Stimulated activated memory B cell treated with anti-CD40 and anti-IgM and Interleukin-4, amounts not matched to agents 10 μg/mL and 1 μg/mL and 100 μg/mL, for 72 hours (primary cell): ENCODE measurements at places on chromosomes 3 and 15.

- no peak for ATAC-seq
Observed at GRCh38 chr3:162491952-162492351, 995.3 kb downstream of the OTOL1 start.

DNA sequence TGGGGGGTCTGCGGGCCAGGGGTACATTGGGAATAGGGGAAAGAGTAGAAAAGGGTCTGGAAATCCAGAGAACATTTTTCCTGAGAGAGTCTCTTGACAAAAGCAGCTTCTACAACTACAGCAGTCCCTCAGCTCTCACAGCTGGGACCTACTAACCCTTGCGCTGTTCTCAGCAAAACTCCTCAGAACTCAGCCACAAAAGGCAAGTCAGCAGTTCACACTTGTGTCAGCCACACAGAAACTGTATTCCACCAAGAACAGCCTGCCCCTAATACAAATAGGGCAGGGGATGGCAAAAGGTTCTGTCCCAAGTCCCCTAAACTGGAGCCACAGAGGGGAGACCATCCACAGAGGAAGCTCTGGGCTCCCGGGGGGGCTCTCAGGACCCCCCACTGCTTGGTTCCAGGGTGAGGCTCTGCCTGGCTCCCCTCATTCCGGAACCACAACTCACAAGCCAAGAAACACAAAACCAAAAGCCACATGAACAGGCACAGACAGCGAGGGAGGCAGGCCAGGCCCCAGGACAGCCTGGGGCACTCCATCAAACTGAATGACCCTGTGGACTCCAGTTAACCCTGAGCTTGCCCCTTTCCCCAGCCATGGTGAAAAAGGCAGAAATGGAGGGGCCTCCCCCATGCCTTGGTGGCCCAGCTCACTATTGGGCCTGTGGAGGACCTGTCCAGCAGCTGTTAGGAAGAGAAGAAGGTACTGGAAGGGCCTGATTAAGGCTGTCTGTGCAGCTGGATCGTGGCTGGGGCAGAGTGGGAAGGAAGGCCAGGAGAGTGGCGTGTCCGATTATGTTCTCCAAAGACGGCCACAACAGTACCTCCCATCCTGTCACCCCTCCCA, 162.0 kb downstream of the CHSY1 start:
- ATAC-seq, result no peak

DNA sequence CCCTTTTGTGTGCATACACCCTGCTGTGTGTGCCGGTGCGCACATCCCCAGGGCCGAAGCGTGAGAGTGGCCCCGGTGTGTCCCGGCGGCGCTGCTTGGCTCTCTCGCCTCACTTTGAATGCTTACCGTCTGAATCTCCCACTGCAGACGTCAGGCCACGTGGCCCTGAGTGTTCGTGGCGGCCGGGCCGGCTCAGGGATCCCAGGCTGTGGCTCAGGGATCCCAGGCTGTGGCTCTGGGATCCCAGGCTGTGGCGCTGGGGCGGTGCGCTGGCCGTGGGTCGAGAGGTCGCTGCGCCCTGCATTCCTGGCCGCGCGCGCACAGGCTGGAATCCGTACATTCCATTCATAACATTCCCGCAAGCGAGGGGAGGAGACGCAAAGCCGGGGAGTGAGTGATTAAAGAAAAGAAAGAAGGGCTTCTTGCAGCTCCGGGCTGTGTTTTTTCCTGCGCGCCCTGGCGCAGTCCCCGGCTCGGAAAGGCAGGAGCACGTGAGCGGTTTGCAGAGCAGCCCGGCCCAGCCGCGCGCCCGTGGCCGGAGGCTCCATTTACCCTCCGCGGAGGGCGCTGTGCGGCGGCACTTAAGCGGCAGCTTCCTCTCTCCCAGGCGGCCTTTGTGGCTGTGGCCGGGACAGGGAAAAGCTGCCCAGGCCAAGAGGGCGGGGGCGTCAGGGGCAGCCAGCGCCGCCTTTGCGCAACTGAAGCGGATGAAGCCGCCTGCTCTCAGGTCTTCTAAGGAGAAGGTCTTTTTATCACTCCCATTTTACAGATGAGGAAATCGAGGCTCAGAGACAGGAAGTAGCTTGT, 87.0 kb upstream of the ALDH1L1 start:
- no peak for ATAC-seq

GRCh38 chr15:93954985-93955571, 276.3 kb upstream of the MCTP2 start:
- ATAC-seq, result no peak

DNA sequence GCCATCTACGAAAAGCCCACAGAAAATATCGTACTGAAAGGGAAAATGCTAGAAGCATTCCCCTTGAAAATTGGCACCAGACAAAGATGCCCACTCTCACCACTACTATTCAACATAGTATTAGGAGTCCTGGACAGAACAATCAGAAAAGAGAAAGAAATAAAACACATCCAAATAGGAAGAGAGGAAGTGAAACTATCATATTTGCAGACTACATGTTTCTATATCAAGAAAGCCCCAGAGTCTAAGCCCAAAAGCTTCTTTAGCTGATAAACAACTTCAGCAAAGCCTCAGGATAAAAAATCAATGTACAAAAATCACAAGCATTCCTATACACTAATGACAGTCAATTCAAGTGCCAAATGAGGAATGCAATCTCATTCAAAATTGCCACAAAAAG, 15.6 kb downstream of the OR5K3 start:
- no peak for ATAC-seq

GRCh38 chr15:39966521-39966920, 32.6 kb downstream of the EIF2AK4 start:
- ATAC-seq, result no peak

DNA sequence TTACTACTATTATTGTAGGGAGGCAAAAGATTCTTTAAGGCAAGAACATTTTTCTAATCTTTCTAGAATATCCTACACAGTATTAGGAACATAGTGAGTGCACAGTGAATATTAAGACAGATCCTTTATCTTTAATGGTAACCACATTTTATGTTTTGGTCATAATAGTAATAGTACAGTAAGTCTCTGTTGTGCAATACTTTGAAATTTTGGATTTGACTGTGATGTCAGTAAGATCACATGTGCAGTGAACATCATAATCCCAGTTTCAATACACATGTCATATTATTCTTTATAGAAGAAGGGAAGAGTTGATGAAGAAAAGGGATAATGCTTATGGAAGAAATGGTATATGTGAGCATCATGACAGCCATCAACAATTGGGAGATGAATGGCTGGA, 10.7 kb downstream of the STT3B start:
- ATAC-seq, result no peak

GRCh38 chr3:147838652-147839051, 429.5 kb downstream of the ZIC1 start:
- ATAC-seq, result no peak

GRCh38 chr3:165729756-165730155, 107.5 kb downstream of the BCHE start:
- ATAC-seq, result peak; percentile 12

DNA sequence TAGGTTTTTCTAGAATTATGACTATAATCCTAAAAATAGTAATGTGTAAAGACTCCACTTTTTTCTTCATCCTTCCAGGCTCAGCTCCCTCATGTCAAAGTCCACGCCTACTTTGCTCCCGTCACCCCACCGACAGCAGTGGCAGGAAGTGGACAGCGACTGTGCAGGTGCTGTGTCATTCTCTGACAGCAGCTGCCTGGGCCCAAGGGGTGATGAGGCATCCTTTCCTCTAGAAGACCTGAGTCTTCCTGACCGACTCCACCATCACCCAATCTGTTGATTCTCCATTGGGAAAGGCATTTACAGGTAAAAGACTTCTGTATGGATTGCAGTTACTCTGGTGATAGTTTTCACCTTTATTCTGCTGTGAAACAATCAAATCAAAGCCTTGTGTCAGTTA, 54.8 kb downstream of the UBP1 start:
- ATAC-seq, result no peak

DNA sequence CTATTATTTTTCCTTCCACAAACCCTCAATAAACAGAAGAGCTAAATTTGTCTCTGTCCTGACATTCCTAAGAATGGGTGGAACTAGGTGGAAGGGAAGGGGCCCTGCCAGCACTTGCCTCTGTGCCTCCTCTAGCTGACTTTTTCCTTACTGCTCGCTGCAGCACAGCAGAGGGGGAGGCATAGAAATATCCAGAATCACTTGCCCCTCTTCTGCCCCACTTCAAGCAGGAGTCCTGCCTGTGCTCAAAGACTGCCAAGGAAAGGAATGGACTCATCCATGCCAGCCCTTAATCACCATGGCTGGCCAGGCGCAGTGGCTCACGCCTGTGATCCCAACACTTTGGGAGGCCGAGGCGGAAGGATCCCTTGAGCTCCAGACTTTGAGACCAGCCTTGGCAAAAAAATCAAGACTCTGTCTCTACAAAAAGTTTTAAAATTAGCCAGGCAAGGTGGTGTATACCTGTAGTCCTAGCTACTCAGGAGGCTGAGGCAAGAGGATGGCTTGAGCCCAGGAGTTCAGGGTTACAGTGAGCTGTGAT, 51.8 kb downstream of the ADCY5 start:
- ATAC-seq, result no peak

DNA sequence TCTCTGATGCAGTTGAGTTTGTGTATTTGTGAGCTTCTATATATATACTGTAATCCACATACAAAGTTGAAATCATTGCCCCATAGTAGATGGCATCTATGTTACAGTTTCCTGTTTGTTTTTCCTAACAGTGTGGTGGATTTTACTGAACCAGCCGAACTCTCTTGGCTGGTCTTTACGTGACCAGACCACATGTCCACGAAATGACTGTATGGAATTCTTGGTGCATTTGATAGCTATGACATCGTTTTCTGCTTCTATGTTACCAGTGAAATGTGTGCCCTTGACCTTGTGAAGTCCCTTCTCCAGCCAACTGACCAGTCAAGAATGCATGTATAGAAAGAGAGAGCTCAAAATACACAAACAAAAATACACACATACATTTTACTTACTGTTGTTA, 1.8 kb downstream of the KCNMB2 start:
- no peak for ATAC-seq

GRCh38 chr3:187084126-187084525, 55.2 kb downstream of the RPL39L start:
- ATAC-seq, result no peak

GRCh38 chr3:158451405-158452055, 119.5 kb upstream of the MLF1 start:
- no peak for ATAC-seq

GRCh38 chr15:85171736-85172135, 190.1 kb downstream of the PDE8A start:
- no peak for ATAC-seq

DNA sequence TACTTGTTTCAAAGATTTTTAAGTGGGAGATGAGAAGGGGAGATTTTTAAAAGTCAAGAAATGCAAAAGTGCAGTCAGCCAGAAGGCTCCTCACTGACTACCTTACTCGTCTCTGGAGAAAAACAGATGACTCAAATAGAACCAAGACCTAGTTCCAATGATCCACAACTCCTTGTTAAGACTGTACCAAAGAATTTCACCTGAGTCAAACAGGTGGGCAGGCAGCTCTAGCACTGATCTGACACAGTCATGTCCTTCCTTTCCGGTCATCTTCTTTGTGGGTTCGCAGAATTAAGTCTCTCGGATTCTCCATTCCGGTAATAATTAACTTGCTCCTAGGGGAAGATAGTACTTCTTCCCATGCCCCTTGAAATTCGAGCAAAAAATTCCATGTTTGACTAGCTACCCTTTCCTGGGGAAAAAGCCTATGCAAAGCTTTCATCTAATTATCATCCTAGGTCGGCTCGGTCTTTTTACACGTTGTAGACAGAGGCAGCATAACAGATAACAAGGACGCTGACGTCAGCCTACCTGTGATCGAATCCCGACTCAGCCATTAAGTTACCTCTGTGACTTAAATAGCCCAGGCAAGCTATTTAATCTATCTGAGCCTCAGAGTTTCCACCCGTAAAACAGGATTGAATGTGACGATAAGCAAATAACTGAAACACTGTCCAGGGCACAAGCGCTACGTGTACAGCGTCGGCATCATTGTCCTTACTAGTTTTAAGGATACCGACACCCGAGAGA, 758 bp downstream of the SELENOK start:
- no peak for ATAC-seq

DNA sequence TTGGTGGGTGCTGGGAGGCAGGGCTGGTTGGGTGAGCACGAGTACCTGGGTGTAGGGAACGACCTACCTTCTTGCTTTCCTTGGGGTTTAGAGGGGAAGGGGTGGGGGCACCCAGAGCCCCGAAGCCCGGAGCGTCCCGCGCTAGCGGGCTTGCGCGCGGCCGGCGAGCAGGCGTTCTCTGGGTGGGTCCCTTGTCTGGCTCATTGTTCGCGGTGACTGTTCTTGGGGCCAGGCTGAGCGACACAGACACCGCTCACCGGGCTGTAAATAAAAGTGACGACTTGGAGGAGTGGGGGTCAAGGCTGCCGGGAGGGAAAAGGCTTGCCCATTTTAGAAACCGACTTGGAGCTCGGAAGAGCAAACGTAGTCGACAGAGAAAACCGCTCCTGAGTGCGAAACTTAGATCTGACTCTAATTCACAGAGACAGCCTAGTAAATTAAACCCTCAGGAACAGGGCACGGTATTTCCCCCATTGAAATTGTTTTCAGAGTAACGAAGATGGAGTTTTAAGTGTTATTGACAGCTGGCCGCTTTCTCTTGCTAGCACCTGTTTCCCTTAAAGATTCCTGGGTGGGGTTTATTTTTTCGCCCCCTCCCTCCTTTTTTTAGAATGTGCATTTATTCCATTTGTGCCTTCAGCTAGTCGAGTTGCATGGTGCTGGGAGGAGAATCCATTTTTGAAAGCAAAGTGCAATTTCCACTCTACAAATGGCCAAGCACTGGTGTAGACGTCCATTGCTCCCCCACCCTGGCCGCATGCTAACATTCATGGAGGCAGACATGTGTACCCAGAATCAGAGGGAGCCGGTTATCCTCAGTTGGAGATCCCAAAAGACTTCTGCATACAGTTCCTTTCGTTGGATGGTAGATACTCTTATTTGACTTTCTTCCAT, 532.1 kb upstream of the SEMA6D start:
- ATAC-seq, result no peak

DNA sequence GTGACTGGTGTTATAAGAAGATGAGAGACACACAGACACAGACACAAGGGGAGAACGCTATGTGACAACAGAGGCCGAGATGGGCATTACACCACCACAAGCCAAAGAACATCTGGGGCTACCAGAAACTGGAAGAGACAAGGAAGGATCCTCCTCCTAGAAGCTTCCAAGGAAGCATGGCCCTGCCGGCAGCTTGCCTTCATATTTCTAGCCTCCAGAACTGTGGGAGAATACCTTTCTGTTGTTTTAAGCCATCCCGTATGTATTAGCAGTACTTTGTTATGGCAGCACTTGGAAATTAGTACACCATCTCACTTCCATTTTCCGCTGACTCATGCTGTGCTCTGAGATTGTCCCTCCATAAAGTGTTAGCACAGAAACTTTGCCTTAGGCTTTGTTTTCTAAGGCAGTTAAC, 38.7 kb upstream of the CA12 start:
- ATAC-seq, result no peak

DNA sequence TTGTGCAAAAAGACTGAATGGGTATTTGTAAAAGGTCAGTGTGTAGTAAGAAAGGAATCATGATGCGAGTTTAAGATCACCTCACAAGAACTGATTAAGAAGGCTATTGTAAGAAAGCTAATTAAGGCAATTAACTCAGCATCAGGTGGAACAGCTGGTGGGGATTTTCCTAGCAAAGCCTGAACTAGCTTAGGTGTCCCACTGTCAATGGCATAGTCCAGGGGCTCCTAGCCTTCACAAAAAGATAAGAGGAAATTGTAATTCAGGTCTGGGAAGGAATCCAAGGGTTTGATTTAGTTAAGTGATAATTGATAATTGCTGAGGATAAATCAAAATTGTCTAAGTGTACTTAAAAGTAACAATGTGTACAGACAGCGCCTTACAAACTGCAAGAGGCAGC, 901.6 kb downstream of the TUSC7 start:
- ATAC-seq, result no peak

GRCh38 chr3:43223670-43224364, 62.5 kb upstream of the SNRK start:
- no peak for ATAC-seq
